ENCODE measurements at places on chromosomes 16 and 17.

- no peak for DNase-seq
These were observed at the start of gene PRAC1 for GRCh38 chr17:48722201-48722907. TSS of gene PRAC1 (minus strand) at chr17:48722518. CDS start at chr17:48722392, 126 bp downstream.

DNA sequence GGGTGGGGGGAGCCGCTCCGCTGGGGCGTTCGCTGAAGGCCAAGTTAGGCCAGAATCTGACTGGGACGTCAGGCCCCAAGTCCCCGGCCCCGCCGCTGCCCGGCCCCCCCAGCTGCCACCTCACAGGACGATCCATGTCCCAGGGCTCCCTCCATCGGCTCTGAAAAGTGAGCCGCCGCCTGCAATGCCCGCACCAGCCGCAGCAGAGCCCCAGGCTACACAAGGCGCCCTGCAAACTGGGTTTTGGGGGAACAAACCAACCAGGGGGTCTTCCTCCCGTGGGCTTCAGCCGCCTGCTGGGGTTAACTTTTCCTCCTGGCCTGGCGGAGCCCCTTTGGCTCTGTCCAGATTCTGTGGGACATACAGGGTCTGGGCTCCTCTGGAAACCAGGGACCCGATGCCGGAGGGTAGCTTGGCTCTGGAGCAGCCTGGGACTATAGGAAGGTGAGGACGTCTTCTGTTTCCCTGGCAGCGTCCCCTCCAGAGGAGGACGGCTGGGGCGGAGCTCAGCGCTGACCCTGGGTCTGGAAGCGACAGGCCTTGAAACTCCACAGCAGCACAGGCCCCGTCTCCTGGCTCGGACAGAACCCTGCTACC, 835 bp downstream of the NME4 start:
- no peak for DNase-seq

DNA sequence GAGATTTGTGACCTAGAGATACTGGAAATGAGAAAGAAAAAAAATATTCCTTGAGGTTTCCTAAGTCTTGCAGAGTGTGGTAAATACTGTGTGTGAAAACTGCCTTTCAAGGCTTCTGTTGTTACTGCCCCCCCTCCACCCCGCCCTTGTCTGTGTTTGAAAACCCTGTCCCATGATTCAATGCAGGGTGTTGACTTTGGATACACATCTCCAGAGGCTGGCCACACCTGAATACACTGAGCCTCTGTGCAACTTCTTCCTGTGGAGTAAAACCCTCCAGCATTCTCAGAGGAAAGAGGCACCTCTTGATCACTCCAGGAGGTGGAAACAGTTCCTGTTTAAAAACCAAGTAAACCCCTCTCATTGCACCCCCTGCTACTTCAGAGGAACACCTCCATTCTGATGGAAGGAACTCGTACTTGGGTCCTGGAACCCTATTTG, 123.0 kb upstream of the CACNG5 start:
- no peak for DNase-seq

DNA sequence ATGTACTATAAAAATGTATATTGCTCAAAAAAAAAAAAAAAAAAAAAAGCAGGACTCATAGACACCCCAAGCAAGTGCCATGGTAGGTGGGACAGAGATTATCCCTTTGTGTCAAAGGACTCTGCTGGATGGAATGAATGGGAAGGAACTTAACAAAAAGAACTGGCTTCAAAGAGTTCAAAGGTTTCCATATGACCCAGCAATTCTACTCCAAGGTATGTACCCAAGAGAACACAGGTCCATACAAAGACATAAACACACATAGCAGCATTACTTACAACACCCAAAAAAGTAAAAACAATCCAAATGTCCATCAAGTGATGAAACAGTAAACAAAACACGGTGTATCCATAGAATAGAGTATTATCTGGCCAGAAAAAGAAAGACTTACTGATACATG, 255.2 kb downstream of the SLC39A11 start:
- DNase-seq: no peak

DNA sequence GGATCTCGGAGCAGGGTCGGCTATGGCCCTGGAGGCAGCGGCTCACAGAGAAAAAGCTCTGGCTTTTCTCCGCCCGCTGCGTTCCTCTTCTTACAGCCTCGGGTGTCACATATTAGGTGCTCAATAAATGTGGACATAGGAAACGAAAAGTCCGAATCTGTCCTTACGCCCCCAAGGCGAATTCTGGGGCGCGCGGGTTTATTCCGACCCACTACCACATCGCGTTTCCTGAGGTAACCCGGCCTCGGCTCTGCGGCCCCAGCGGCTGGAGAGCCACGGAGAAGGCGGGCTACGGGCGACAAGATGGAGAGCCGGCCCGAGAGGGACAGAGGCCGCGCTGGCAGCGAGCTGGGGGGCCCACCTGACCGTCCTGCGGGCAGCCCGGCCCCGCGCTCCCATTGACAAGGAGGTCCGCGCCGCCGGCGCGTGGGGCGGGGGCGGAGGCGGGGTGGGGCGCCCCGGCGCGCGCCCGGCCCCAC, 573 bp upstream of the GNAO1 start:
- no peak for DNase-seq

DNA sequence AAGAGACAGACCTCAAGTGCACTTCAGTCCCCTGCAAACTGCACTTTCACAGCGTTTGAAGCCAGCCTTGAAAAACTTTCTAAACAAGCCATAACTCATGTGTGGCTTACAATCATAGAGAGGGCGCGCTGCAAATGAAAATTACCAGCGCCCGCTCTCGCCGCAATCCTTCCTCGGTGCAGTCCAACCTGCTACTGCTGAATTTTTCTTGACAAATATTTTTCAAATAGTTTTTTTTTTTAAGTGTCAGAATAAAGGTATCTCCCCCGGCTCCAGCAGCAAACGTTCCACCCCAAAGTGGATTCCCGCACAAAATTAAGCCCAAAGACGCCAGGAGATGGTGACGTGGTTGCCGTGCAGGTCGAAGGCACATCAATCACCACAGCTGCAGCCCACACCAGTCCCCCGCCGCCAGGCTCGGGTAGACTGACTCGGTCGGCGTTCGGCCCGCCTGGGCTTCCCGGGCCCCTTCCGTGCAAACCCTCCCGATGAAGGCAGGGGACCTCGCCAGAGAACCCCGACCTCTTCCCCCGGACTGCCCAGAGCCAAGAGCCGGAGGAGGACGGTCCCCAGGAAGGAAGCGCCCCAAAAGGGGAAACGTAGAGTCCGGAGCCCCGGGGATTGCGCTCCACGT, 630 bp downstream of the GRB2 start:
- DNase-seq: no peak

DNA sequence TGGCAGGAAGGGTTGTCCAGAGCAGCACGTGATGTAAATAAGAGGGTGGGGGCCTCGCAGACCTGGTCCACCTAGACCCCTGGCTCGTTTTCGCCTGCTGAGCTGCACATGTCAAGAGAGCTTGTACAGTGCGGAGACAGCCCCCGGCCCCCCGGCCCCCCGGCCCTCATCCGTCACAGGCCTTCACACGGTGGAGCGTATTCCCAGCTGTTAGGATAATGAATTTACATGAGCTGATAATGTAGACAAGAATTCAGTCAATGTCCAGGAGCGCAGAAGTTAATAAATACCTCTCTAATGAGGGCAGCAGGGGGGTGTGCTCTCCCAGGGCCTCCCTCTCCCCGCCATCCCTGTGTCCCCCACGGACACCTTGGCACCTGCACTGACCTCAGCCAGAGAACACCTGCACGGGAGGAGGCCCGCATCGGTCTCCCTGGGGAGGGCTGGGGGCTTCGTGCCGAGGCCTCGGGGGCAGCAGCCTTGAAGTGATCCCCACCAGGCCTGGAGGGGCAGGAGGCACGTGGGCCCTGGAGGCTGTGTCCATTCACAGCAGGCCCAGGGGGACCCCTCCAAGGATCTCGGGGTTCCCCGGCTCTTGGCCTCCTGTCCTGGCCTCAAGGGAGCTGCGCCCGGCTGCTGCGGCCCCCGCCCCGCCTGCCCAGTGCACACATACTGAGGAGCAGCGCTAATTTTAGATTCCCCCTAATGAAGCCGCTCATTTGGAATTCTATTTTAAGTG, 14.6 kb downstream of the GSE1 start:
- no peak for DNase-seq

DNA sequence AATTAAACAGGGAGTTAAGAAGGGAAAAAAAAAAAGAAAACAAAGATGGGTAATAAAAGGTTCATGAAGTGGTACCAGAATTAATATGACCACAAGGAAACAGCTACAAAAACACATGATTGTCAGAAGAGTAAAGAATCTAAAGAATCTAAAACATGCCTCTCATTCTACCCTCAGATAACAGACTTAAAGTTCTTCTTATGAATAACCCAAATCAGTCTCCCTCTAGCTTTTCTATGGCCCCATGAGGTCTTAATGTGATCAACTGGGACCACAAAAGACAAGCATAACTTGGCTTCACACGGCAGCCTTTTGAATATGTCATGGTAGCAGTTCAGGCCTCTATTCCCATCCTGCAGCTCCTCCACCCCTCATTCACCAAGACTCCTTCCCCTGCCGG, 6.9 kb downstream of the MYH10 start:
- DNase-seq: no peak

Measured in SW 1271 (cell line).